ENCODE measurements at places on chromosomes 7 and 10. TPM values are rescaled to one million over a fixed set of nuclear protein-coding genes. Genes with fewer than 3 reads are reported as not detected.

DNA sequence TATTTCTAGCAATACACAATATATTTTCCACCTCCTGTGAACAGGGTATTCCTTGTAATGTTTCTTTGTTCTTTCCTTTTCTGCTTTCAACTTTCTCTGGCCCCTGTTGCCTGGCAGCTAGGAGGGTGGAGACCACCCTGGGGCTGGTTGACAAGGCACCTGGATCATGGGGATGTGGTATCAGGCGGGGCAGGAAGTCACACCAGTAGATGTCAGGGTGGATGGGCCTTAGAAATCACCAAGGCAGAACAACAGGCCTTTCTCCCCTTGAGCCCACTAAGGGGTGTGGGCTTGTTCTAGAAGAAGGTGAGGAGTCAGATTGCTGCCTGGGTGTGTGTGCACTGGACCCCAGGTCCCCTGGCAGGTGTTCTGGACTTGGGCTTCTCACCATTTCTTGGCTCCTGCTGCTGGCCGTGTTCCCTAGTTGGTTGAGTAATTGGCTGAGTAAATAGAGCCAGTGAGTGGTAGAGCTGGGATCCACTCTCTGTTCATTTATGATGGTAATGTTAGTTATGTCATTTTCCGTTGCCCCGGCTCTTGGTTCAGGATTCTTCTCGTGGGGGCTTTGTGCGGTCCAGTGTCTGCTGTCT is 24.9 kb downstream of the ZNF783 start:
- H3K4me3 ChIP-seq = no peak overlapping the region
- H3K27me3 ChIP-seq = no peaks in the 10 kb centered on the region
- no peak overlapping the region for H3K27ac ChIP-seq
- H3K4me1 ChIP-seq = no peaks in the 10 kb centered on the region

Gene COL28A1
- total RNA-seq = 5.8 TPM

Gene CELF2
- 39.2 TPM for total RNA-seq

Gene GLI3
- 11.1 TPM for total RNA-seq

DNA sequence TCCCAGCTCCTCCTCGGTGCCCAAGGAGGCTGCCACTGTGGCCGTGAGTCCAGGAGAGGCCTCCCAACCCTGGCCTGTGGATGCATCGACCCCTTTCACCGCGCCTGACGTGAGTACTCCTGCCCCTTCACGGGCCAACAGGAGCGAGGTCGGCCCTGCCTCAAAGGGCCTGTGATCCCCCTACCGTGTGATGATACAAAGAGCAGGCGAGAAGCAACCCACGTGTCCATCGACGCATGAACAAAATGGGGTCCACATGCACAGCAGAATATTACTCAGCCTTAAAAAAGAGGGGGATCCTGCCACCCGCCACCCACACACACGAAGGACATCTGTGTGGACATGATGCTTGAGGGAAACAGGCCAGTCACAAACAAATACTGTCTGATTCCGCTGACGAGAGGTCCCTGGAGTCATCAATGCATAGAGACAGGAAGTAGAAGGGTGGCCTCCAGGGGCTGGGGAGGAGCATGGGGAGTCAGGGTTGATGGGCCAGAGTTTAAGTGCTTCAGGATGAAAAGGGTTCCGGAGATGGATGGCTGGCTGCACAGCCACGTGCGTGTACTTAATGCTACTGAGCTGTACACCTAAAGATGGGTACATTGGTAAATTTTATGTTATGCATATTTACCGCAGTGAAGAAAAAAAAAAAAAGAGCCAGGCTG is 151.9 kb downstream of the PRKAG2 start:
- no peak overlapping the region for H3K27ac ChIP-seq
- DNase-seq = no peak
- no peaks in the 10 kb centered on the region for H3K36me3 ChIP-seq

DNA sequence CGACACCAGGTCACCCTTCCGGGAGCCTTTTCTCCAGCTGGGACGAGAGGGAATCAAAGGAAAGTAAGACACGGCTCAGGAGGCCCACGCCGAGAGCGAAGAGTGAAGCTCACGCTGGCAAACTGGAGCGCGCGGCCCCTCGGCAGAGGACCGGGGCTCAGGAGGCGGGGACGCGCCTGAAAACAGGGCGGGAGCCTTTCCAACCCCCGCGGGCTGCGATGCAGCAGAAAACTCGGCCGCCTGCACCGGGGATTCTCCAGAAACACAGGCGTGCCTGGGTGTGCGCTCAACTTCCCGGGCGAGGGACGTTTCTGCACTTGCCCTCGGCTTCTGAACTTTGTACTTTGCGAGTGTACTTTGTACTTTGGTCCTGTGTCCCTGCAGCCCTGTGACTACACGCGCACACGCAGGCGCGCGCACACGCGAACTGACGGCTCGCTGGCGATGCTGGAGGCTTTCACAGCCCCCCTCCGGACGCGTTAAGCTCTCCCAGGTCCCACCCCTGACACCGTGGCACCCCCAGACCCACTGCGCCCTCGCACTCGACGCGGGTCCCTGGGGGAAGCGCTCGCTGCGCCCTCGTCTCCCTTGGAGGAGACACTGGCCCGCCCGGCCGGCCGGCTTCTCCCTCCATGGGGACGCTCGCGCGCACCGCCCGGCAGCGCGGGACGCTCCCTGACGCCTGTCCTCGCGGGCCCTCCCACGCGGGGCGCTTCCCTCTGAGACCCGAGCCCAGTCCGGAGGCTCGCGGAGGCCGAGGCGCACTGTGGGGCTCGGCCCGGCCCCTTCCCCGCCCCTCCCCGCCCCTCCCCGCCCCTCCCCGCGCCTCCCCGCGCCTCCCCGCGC is 588 bp upstream of the PAOX start:
- H3K27me3 ChIP-seq = no peaks in the 10 kb centered on the region
- peak overlapping the region; percentile 83 for H3K27ac ChIP-seq
- H3K36me3 ChIP-seq = no peaks in the 10 kb centered on the region
- H3K4me3 ChIP-seq = peak overlapping the region; percentile 70

DNA sequence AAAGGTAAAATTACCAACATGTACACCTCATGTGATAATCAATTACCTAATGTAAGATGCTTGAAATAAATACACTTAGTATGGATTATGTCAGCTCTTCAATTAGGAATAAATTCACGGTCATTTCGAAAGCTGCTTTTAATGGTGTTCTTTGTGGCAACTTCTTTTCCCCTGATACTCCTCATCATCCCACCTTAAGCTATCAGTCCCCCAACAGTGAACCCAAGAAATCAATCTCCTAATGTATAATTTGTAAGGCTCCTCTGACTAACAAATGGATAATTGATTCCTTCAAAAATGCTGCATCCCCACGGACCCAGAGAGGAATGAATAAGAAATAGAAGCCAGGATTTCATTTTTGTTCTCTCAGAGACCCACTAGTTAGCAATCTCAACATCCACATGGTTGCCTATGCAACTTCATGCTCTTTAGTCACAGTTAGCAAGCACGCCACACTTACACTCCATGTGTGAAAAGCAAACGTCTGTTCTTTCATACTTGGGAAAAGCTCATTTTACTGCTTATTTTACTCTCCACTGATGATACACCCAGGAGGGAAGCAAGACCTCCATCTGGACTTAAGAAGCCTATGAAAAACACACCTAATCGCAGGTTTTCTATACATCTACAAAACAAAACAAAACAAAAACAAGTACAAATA is 70.1 kb downstream of the VPS41 start:
- no peak for DNase-seq
- H3K4me1 ChIP-seq = no peaks in the 10 kb centered on the region
- H3K36me3 ChIP-seq = no peaks in the 10 kb centered on the region
- H3K27ac ChIP-seq = no peak overlapping the region
- H3K4me3 ChIP-seq = no peak overlapping the region

- DNase-seq = no peak
- no peaks in the 10 kb centered on the region for H3K27me3 ChIP-seq
These were observed 10.7 kb upstream of the STEAP4 start for GRCh38 chr7:88317422-88317821.

Gene AZGP1
- 10.0 TPM for total RNA-seq

GRCh38 chr10:93904901-93905300 is 11.1 kb downstream of the SLC35G1 start:
- no peaks in the 10 kb centered on the region for H3K27me3 ChIP-seq
- no peak overlapping the region for H3K4me3 ChIP-seq
- no peak for DNase-seq
- no peaks in the 10 kb centered on the region for H3K36me3 ChIP-seq
- H3K27ac ChIP-seq = no peak overlapping the region

- no peaks in the 10 kb centered on the region for H3K36me3 ChIP-seq
- H3K4me3 ChIP-seq = no peak overlapping the region
- DNase-seq = no peak
- H3K27me3 ChIP-seq = no peaks in the 10 kb centered on the region
- H3K27ac ChIP-seq = no peak overlapping the region
These were observed 77.3 kb downstream of the CALD1 start for GRCh38 chr7:134856691-134857090.

- no peak overlapping the region for H3K27ac ChIP-seq
- H3K4me1 ChIP-seq = peaks cover 24% of the 10 kb centered on the region
- H3K4me3 ChIP-seq = no peak overlapping the region
- no peak for DNase-seq
- H3K27me3 ChIP-seq = no peaks in the 10 kb centered on the region
These were observed 198.8 kb downstream of the TNS3 start for GRCh38 chr7:47383072-47383471.

Gene HMX2
- 0.25 TPM for total RNA-seq

GRCh38 chr7:141275350-141275749 is 201.5 kb downstream of the TMEM178B start:
- H3K36me3 ChIP-seq = no peaks in the 10 kb centered on the region
- H3K4me1 ChIP-seq = no peaks in the 10 kb centered on the region
- no peak for DNase-seq
- H3K27me3 ChIP-seq = no peaks in the 10 kb centered on the region

- no peak overlapping the region for H3K27ac ChIP-seq
- peaks cover 4% of the 10 kb centered on the region for H3K4me1 ChIP-seq
- H3K4me3 ChIP-seq = no peak overlapping the region
These were observed 87.3 kb downstream of the LYZL2 start for GRCh38 chr10:30542001-30542894.

- H3K4me1 ChIP-seq = no peaks in the 10 kb centered on the region
- no peak overlapping the region for H3K4me3 ChIP-seq
- H3K27me3 ChIP-seq = no peaks in the 10 kb centered on the region
- no peaks in the 10 kb centered on the region for H3K36me3 ChIP-seq
- no peak overlapping the region for H3K27ac ChIP-seq
- peak; percentile 39 for DNase-seq
These were observed 57.3 kb downstream of the ADARB2 start for GRCh38 chr10:1679821-1680650.

Gene ACBD7
- total RNA-seq = 0.50 TPM

DNA sequence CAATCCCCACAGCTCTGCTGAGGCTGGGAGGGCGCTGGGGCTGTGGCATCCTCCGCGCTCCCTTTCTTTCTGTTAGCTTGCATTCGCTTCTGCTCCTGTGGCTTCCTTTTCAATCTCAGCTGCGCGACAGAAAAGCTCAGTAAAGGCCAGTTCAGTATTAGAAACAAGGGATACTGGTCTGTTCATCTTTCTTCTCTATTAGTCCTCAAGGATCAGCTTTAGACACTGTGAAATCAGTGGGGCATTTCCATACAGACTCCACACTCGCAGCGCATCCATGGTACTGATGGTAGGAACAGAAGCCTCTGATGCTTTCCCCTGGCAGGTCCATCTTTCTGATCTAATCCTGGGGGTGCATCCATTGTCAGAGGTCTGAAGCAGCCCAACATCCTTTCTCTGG is 163.7 kb downstream of the LYZL1 start:
- no peak overlapping the region for H3K4me3 ChIP-seq
- H3K36me3 ChIP-seq = no peaks in the 10 kb centered on the region
- no peak overlapping the region for H3K27ac ChIP-seq
- H3K4me1 ChIP-seq = peaks cover 5% of the 10 kb centered on the region
- no peaks in the 10 kb centered on the region for H3K27me3 ChIP-seq
- DNase-seq = no peak
